ENCODE measurements at places on chromosomes 3 and 15.

DNA sequence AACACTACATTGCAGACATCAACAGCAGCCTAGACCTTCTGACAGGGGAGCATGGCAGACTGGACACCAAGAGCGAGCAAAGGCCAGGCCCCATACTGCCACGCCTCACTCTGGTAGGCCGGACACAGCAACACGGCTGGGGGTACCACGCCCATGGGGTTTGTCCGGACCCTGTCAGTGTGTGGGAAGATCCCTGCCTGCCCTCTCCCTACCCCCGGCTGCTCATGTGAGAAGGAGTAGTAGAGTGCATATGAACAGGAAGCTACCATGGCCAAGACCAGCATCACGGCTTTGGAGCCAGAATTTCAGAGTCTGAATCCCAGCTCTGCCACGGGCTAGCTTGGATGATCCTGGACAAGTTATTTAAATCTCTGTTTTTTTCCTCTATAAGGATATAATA is 27.9 kb downstream of the ALDH1L1 start:
- no peak for DNase-seq

GRCh38 chr3:165729756-165730155 is 107.5 kb downstream of the BCHE start:
- DNase-seq = no peak

GRCh38 chr3:49529567-49529966 is 24.7 kb upstream of the BSN start:
- DNase-seq = no peak

DNA sequence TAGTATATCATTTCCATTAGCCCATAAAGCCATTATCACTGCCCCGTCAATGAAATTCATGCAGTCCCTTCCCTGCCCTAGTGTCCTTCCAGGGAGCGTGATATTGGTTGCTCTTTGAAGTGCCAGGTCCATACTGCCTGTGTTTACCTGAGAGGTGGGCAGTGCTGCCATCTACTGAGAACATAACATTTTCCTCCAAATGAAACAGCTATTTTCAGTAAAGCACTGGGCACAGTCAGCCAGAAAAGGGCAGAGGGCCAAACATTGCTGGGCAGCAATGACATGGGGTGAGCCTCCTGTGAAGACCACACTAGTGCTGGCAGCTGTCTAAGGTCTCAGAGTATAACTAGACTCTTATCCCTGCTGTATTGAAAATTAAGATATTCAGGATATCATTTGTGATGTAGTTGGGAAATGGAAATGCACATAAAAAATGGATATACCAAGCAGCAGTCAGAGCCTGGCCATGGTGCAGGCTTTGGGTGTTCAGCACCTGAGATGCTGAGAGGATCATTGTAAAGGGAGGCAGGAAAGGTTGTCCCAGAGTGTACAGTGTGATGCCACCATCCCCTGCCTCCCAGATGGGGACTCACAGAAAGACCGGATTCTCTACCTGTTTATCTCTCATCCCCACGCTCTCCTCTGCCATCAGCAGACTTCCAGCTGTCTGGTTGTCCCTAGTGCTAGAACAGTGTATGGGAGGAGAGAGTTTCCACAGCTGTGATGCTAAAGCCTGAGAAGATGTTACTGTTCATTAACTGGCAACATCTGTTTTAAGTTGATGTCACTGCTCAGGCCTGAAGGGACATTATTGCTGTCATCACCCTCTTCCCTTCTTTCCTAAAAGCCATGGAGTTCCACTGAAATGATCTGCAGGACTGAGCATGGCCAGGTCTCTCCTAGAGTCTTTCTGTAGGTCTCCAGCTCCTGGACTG is 108.8 kb downstream of the ARNT2 start:
- DNase-seq = no peak

DNA sequence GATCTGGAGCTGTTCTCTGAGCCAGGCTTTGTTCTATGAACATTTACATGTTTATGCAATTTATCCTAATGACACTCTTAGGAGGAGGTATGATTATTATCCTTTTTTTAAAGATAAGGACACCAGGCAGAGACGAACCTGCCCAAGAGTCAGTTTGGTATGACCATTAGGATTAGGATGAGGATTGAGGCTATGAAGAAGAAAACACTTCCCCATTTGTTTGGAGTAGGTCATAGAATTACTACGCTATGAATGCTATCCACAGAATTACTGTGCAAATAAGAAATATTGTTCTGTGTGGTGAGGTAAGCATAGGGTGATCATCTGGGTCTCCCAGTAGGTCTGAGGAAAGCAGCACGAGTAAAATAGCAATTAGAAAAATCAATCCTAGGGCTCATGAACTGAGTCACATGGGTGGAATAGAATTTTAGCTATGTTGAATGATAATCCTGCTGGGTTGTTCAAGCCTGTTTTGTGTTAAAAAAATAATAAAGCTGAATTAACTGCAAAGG is 23.9 kb downstream of the EIF4E3 start:
- no peak for DNase-seq

DNA sequence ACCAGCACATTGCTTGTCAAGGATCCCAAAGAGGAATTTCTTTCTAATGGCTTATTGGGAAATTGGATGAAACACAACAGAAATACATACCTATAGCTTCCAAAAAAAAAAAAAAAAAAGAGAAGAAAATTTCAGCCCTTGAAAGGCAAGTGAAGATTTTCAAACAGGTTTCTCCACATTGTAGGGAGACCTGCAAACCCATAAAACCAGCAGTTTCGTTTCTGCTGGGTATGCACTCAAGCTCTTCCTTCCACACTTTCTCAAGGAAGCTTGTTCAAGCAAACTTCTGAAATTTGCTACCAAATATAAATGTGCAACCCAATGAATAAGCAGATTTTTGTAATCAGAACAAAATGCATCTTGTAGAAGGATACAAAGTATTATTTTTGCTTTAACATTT is 15.9 kb upstream of the SH3BP5 start:
- no peak for DNase-seq

- DNase-seq = no peak
Measured at GRCh38 chr3:28951772-28952556, 328.9 kb upstream of the RBMS3 start.

- DNase-seq = peak; percentile 85
Measured at GRCh38 chr3:72887705-72888545, at the start of gene GXYLT2. Gene GXYLT2 (plus strand): TSS chr3:72888046. CDS start chr3:72888234, 188 bp downstream.

DNA sequence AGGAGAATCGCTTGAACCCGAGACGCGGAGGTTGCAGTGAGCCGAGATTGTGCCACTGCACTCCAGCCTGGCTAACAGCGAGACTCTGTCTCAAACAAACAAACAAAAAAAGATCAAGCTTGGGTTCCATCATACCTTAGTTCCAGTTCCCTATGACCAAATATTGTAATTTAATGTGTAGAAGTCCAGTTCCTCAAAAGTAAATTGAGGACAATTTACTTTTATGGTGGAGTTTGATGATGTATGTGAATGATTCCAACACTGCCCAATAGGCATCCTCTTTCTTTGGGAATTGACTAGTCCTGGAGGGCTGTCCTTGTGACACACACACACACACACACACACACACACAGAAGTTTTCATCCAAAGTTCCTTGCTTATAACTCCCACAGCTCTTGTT is 2.8 kb upstream of the PKM start:
- no peak for DNase-seq

DNA sequence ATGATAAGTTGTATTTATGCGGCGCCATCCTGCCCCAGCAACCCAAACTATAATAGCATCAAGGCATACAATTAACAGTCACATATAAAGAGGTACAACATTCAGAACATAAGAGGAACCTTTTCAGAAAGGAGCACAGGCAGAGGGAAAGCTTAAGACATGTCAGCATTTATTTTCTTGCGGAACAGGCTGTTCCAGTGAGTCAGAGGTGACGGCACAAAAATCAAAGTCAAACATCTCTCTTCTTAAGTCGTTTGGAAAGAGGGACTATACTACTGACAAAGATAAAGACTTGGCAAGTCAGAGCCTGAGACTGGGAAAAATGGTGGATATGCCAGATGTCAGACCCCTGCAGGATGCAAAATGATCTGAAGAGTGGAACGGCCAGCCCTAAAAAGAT is 128.4 kb downstream of the CTNNB1 start:
- no peak for DNase-seq

DNA sequence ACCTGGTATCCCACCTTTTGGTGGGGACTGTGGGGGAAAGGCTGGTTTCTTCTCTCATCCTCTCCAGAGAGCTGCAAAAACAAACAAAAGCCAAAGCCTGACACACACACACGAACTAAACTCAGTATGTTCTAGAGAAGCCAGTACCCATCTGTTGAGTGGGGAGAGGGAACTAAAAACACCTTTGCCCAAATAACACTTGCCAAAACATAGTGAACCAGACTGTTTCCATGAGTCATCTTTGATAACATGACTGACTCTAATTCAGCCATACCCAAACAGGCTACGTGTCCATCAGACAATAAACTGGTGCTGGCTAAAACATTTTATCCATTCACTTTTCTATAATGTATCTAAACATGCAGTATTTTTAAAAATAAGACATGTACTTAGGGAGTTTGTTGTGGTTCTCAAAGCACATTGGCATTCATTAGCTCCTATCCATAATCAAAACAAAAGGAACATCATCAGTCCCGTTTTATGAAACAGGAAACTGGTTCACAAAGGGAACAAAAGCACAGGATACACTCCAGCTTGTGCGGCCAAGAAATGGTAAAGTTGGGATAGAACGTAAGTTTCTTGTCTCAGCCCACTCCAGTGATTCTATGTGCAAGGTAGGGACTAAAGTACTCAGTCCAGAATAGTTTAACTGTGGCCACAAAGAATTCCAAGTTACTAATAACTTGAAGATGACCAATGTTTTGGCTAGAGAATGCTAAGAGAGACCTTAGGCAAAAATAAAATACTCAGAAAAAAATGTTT is 16.1 kb downstream of the LYSMD2 start:
- DNase-seq = no peak

DNA sequence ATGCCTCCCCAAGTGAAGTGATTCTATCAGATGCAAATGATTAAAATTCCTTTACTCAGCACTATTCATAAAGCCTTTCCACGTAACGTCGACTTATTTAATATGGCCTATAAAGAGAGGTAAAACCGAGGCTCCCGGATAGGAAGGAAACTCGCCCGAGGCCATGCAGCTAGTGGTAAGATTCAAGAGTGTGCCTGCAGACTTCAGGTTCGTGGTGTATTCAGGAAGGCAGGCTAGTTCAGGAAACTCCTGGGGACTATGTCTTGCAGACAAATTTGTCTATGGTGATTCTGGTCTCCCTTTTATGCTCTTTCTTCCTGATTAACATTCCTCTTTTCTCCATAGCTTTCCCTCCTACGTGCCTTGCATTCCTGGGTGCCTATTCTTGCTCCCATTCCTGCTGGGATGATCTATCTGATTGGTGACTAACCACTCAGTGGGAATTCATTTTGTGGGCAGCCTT is 150.7 kb downstream of the SST start:
- DNase-seq = no peak

GRCh38 chr3:49462222-49462621 is 7.8 kb upstream of the DAG1 start:
- DNase-seq = no peak

DNA sequence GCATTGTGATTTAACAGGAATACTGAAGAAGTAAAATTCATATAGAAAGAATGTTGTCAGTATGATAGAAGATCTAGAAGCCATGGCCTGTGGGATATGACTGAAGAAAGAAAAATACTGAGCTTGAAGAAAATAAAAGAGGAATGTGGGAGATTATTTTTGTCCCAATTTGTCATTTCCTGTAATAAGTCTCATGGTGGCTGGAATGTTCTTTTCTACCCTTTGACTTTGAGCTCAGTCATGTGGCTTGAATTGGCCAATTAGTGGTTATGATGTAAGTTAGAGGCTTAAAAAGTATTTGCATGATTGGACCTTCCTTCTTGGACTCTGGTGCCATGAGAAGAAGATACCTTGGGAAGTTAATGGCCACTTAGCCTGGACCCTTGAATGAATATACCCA is 14.1 kb downstream of the APH1B start:
- DNase-seq = no peak

DNA sequence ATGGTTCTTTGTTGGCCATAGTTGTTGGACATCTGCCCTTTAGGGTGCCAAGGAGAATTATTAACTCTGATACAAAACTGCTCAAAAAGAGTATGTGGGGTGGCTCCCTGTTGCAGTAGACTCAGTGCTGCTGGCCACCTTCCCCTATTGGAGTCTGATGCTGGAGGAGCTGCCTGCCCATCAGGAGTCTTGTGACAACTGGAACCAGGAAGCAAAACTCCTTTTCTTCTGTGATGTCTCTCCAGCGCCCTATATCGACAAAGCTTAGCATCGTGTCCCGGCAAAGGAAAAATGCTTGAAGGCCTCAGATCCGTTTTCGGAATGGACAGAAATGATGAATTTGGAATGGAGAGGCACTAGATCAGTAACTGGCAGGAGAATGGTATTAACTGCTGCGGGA is 23.5 kb downstream of the PAK2 start:
- no peak for DNase-seq

DNA sequence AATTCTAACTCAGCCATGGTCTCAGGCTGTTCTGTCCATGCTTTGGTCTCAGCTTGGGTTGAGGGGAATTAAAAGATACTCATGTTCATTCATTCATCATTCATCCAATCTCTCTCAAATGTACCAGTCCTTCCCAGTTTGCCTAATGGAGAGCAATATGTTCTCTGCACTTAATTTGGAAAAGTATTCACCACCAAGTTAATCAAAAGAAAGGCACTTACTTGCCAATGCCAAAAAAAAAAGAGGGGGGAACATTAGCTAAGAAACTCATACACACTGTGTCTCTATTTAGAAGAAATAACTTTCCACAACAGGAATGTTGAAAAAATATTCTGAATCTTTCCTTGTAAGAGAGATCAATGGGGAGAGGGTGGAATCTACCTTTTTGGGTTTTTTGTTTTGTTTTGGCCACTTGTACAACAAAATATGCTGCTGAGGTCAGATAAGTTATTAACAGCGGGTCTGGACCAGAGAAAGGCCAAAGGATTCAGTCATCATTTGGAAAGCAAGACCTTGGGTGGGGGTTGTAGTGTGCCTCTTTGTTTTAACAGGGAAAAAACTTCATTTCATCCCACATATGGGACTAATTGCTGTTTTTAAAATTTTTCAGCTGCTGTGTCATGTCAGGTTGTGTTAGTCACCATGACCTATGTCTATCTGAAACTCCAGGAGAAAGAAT is 152.3 kb downstream of the FBN1 start:
- no peak for DNase-seq

DNA sequence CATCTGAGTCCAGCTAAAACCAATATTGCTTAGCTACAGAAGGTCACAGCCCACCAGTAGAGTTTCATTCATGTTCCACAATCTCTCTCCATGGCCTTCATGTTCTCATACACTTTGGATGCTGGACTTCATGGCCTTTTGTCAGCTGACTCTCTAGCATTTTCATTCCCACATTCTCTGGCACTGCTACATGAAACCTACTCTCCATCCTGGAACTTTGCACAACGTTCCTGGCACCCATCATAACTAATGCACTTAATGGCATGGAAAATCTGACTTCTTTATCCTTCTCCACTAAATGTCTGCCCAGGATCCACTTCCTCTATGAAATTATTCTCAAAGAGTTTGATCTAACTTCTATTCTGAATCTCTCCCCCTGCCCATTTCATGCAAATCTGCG is 56.9 kb downstream of the SLC9A9 start:
- DNase-seq = no peak

DNA sequence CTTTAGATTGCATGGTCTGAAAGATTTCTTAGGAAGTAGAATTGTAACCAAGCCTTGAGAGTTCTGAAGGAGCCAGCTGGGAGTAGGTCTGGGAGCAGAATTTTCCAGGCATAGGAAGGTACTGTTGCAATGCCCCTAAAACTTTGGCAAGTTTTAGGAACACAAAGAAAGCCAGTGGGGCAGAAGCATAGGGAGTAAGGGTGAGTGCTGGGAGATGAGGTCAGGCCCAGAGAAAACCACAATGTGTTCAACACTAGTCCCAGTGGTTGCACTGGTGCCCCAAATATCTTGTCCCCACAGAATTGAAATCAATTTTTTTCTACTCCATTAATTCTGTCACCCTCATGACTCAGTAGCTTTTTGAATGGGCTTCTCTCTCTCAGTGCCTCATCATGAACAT is 120.7 kb upstream of the GALNT15 start:
- DNase-seq = no peak
